ENCODE measurements at places on chromosomes 7 and 10.

GRCh38 chr10:5599613-5600520 is 66.5 kb downstream of the ASB13 start:
- DNase-seq, result no peak

DNA sequence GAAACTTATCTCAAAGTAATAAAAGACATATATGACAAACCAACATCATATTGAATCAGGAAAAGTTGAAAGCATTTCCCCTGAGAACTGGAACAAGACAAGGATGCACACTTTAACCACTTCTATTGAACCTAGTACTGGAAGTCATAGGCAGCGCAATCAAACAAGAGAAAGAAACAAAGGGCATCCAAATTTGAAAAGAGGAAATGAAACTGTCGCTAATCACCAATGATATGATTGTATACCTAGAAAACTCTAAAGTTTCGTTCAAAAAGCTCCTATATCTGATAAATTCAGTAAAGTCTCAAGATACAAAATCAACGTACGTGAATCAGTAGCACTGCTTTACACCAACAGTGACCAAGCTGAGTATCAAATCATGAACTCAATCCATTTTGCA is 137.7 kb upstream of the TEX47 start:
- no peak for DNase-seq

- DNase-seq, result no peak
Measured at GRCh38 chr7:141076377-141076776, 2.5 kb downstream of the TMEM178B start.

- DNase-seq, result no peak
Measured at GRCh38 chr7:40800771-40801170, 666.0 kb downstream of the SUGCT start.

GRCh38 chr10:112946649-112947048 is 3.4 kb upstream of the TCF7L2 start:
- DNase-seq, result no peak

- no peak for DNase-seq
Measured at GRCh38 chr10:74808501-74808900, 17.9 kb upstream of the KAT6B start.

GRCh38 chr7:49624611-49625010 is 148.8 kb upstream of the VWC2 start:
- no peak for DNase-seq

- no peak for DNase-seq
Measured at GRCh38 chr7:124032369-124033094, at the start of gene TMEM229A. Gene TMEM229A (minus strand): TSS chr7:124033067. CDS start chr7:124033003, 64 bp downstream.

GRCh38 chr7:147400221-147400689 is 1190.3 kb upstream of the C7orf33 start:
- no peak for DNase-seq

DNA sequence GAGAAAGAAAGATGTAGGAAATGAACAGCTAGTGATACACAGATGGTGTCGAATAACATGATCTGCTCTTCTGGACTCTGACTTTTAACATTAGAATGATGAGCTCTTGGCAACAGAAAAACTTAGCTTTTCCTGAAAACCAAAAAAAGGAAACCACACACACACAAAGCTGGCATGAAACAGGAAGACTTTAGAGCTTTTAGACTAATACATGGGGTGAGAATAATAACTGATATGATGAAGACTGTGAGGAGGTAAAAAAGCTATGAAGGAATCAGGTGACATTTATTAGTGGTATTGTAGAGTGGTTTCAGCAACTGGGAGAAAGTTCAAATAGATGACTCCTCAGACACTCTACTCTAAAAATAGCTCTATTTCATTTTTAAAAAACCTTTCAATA is 491.9 kb downstream of the PARD3 start:
- no peak for DNase-seq

- no peak for DNase-seq
Measured at GRCh38 chr10:62012318-62012717, 110.8 kb downstream of the ARID5B start.

DNA sequence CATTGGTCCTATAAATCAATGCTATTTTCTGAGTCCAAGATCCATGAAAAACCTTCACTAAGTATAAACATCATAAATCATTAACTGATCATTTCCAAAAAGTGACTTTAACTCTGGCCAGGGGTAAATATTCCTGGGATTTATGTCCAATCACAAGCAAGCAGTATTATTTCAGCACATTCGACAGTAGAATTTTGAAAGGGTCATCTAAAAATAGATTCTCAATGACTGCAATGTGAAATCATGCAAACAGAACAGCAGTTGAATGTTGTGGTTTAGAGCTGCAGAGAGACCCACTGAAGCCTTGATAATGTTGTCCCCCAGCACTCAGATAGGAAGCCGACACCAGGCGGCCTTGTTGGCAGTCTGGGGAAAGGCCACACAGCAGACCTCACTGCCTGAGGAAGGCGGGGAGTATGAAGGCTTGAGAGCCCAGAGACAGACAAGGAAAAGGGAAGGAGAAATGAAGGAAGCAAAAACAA is 38.1 kb downstream of the FAM107B start:
- DNase-seq, result no peak

DNA sequence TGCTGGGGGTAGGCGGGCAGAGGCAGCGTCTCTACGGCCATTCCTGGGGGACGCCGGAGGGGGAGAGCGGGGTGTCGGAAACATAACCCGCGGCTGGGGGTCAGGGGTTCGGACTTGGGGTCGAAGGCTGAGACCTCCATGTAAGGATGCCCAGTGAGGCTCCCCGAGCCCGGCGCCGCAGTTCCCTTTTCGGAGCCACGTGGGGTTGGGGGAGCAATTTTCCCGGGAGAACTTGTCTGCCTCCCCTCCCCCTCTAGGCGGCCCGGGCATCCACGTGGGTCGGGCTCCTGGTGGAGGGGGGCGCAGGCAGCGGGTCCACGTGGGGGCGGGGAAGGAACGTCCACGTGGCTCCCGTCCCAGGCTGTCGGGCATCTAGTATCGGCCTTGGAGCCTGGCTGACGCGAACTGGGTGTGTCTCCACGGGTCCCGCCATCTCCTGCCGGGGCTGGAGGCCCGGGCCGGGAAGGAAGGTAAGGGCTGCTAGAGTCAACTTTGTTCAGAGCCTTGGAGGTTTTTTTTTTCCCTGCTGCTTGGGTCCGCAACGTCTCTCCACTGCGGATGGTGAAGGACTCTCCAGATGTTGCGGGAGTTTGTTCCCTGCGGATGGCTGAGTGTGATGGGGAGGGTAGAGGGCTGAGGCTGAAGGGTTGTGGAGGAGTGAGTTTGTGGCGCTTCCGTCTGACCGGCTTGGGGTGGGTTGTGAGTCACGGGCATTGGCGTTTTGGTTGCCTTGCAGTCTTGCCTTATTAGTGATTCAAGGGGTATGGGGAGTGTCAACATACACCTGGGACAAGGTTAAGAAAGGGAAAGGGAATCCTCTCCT is 744 bp downstream of the PPRC1 start:
- DNase-seq, result peak; percentile 24

DNA sequence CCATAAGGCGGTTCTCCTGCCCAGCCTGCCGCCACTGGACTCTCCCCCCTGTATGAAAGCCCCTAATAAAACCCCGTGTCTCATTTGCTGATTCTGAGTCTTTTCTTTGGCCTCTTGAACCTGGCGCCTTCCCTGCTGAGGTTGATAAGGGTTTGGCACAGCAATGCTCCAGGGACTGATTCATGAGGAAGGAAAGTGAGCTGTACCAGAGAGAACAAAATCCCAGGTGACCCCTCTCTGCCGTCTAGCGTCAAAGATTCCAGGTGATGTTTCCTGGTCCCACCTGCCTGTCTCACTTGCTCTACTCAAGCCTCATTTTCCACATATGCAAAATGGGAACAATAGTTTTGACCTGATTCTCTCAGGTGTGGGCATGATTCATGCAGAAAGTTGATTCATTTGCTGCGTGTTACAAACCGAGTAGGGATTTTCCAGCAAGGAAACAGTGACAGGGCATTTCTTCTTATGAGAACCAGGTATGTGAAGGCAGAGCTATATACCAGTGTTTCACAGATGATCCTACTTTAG is 730.6 kb upstream of the IGFBP3 start:
- no peak for DNase-seq

GRCh38 chr7:30504301-30505173 is at the start of gene GGCT:
Gene GGCT (minus strand): TSS chr7:30504829. CDS start chr7:30504709, 120 bp downstream.
- DNase-seq, result peak; percentile 96

GRCh38 chr10:80492848-80493521 is 38.9 kb downstream of the TSPAN14 start:
- no peak for DNase-seq

DNA sequence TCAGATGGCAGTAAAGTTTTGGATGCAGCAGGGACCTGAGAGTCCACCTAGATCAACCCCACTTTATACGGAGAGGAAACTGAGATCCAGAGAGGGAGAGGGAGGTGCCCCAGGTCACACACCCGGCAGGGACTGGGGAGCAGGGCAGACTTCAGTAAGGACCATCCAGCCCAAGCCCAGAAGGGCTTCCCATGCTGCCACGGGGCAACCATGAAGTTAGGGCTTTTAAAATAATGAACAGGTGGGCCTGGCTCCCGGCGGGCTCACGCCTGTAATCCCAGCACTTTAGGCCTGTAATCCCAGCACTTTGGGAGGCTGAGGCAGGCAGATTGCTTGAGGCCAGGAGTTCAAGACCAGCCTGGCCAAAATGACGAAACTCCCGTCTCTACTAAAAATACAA is 98.5 kb downstream of the HIP1 start:
- DNase-seq, result no peak

- peak; percentile 10 for DNase-seq
Measured at GRCh38 chr10:72260976-72261783, 12.5 kb upstream of the DDIT4 start.

DNA sequence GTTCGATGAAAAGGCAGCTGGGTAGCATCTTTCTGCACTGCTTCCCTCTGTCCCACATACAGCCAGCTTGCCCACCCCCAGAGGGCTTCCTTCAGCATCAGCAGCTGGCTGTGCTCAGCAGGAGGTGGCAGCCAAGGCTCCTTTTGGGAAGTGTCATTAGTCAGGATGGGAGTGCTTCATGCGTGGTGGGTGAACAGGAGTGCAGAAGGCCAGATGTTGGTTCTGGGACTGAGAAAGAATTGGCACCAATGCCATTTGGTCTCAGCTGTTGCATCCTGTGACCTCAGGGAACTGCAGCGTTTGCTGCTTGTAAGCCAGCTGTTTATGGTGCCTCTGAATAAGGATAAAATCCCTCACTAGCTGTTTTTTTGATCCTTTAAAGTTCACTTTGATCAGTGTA is 131.1 kb upstream of the SORCS3 start:
- DNase-seq, result no peak

DNA sequence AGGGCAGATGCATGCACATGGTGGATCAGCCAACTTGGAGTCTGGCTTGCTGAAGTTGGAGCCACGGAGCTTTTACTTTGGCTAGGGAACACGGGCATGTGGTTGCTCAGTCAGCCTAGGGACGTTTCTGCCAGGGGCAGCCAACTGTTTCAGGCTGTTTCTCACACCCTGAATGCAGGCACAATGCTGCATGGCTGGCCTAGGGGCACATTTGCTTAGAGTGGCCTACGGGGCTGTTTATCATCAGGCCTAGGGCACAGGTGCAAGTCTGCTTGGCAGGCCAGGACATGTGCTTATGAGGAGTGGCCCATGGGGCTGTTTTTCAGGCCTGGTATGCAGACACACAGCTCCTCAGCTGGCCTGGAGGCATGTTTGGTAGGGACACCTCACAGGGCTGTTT is 107.4 kb downstream of the GSAP start:
- no peak for DNase-seq

DNA sequence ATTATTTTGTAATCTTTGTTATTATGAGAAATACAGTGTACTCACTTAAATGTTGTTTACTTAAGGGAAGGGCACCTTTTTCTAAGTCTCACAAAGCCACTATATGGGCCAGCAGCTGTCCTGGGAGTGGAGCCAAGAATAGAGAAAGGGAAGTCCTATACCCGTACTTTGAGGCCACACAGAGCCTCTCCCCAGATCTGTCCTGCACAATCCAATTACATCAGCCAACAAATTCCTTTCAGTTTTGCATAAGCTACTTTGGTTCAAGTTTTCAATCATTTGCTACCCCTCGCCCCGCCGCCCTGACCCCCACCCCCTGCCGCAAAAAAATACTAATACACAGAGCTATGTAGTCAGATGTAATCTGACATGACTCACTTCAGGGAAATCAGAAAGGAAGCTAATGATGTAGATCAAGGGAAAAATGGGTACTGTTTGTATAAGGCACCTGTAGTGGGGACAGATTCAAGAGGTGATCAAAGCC is 297.4 kb upstream of the NEBL start:
- no peak for DNase-seq

- no peak for DNase-seq
Measured at GRCh38 chr7:26543340-26543739, 251.7 kb downstream of the SNX10 start.

GRCh38 chr7:75842836-75843446 is 29.3 kb upstream of the CCL24 start:
- DNase-seq, result no peak

DNA sequence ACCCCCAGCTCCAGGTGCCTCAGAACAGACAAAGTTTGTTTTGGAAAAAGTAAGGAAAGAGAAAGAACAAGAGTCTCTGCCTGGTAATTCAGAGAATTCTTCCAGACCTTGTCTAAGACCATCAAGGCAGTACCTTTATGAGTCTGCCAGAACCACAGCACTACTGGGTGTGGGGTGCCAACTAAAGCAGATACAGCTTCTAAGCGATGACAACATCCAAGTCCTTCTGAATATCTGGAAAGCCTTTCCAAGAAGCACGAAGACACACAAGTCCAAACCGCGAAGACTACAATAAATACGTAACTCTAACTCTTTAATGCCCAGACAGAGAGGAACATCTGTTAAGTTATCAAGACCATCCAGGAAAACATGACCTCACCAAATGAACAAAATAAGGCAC is 94.3 kb downstream of the SIRT1 start:
- DNase-seq, result no peak

GRCh38 chr7:95155965-95156364 is 168.4 kb downstream of the PON1 start:
- no peak for DNase-seq
